ENCODE measurements at places on chromosomes 5 and 9.

- no peak for DNase-seq
These were observed 151.8 kb downstream of the HSPA4 start for GRCh38 chr5:133203317-133204305.

DNA sequence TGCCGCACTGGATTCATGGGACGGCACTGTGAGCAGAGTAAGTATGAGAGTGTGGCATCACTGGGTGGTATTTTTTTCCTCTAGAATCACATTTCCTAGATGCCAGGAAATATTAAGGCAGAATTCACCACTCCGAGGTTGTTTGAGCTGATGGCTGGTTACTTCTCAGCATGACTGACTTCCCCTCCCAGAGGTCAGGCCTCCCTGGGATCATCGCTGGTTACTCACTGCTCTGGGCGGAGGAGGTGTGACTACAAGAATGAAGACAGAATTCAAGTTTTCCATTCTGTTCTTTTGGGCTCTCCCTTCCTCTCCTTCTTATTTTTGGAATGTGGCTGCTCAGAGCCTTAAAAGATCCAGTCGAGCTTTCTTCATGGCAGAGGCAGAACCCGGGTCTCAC lies 76.6 kb upstream of the PRRC1 start:
- DNase-seq, result no peak

- DNase-seq, result no peak
These were observed 88.0 kb downstream of the ADAMTS2 start for GRCh38 chr5:179257176-179257682.

- DNase-seq, result no peak
These were observed 531.1 kb downstream of the CETN3 start for GRCh38 chr5:89878140-89879132.

- DNase-seq, result no peak
These were observed 160.1 kb downstream of the HMHB1 start for GRCh38 chr5:143972068-143972467.

DNA sequence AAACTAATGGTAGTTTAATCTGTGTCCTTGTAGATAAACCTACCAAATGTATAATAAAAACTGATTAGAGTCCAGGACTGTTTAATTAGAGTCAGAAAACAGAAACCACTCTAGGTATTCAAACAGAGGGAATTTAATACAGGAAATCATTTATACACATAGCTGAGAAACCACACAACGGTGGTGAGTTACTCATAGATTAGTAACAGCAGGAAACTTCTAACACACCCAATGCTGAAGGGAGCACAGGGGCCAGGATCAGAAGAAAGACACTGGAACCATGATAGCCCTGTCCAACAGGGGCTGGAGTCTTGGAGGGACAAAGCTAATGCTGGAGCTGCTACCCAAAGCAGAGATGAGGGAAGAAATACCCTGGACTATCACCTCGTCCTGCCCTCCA lies 321.0 kb downstream of the ACTL7B start:
- no peak for DNase-seq

DNA sequence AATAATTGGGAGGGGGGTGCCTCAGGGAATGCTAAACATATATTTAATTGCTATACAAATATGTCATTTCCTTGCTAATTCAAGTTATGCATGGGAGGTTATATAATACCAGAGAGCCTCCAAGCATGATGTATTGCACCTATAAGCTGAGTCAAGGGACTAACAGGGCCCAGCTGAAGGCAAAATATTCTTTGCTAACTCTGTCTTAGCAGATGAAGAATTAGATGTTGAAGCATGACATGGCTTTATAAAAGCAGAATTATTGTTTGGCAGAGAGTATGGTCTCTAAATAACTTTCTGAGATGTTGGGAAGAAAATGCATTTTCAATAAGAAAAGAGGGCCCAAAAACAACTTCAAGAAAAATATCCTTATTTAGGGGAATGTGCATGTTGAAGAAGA lies 60.4 kb downstream of the SGCD start:
- no peak for DNase-seq

DNA sequence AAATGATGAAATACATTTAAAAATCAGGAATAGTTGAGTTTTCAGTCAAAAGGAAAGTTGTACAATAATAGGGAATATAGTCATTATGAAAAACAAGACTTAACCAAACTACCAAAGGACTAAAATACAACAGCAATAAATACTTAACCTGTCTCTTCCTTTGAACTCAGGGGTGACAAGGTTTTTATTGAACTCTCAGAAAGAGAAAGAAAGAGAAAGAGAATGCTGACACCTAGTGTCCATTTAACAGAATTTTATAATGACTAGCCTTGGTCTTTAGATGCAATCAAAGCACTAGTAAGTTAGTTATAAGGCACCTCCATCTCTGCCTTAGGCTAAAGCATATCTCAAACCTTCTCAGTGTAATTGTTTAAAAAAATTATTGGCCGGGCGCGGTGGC lies 47.5 kb downstream of the UIMC1 start:
- DNase-seq, result peak; percentile 32

- no peak for DNase-seq
These were observed 127.6 kb upstream of the SLC25A48 start for GRCh38 chr5:135706893-135707292.

GRCh38 chr9:121153642-121154041 lies 48.0 kb downstream of the RAB14 start:
- DNase-seq, result no peak

DNA sequence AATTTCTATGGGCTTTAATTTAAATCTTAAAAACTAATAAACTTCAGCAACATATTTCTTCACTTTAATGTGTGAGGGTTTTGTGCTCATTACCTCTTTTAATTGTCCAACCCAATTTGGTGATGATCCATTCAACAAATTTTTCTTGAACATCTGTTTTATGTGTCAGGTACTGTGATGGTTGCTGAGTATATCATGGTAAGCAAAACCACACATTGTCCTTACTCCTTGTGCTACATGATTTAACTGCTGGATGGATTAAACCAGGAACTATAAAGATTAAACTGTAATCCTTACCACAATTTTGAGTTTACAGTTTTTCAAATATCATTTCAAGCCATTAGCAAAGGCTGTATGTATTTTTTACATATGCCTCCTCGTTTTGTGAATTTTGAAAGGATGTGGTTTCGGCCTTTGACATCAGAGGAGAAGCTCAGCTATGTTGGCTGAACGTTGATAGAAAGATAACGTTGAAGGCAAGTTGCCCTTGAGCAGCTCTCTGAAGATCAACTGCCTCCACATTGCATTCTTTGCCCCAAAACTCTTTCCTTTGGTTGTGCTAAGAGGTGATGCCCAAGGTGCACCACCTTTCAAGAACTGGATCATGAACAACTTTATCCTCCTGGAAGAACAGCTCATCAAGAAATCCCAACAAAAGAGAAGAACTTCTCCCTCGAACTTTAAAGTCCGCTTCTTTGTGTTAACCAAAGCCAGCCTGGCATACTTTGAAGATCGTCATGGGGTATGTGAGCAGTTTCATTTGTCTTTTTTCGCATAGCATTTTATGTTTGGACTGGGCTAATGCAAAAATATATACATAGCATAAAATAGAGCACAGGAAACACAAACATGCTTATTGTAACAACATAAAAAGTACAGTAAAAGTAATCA lies at the start of gene ITK:
ITK (plus strand) TSS at position 467 of the 891 bp plus-strand sequence; CDS start at position 605, 138 bp downstream.
- no peak for DNase-seq

GRCh38 chr5:170100066-170100943 lies 5.4 kb upstream of the FOXI1 start:
- DNase-seq, result peak; percentile 76

GRCh38 chr9:133063500-133064231 lies 1.9 kb downstream of the CEL start:
- DNase-seq, result no peak

DNA sequence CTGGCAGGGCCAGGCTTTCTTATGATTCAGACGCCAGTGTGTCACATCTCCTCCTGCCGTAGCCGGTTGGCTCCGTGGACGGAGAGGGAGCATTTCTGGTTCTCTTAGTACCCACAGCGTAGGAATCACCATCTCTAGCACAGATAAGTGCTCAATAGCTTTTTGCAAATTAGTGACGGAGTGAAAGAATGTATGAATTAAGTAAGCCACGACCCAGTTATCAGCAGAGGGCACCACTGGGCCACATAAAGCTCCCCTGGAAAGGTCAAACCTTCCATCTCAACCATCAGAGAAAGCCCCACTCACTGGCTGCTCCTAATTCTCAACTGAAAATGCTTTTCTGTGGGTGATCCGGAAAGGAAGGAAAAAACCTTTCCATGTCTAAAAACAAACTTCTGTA lies 317.0 kb upstream of the ADCY2 start:
- peak; percentile 87 for DNase-seq

GRCh38 chr9:111728617-111729366 lies 65.9 kb downstream of the SHOC1 start:
- no peak for DNase-seq

DNA sequence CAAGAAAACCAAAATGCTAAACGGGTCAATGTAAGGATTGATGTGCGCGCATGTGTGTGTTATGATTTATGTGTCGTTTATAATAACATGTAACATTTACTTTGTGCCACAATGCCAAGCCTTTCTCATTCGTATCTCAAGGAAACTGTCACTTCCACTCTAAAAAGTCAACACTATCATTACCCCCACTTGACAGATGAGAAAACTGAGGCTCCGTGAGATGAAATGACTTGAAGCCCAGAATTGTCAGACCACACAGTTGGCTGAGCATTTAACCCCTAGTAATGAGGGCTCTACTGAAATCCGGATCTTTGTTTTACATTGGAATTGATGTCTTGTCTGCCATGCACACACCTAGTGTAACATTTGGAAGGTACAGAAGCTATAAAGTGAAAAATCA lies 95.0 kb upstream of the LMX1B start:
- no peak for DNase-seq

GRCh38 chr9:113573046-113573958 lies 109.8 kb downstream of the RGS3 start:
- DNase-seq, result no peak

DNA sequence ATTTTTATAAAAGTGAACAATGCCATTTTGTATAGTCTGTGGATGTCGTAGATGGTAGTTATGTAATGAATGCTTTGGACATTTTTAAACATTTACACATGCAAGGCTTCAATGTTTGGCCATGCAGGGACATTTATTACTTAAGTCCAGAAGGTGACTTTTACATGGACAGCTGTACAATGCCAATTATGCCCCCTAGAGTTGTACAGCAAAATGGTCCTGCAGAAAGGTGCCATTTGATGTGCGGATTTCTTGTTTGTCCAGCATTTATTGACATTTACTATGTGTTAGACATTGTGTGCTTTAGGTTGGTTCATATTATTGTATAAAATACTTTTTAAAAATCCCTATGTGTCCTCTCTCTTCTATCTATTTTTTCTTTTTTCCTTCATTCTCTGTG lies 22.5 kb upstream of the COMMD10 start:
- DNase-seq, result no peak

GRCh38 chr9:19208653-19209052 lies 21.8 kb upstream of the DENND4C start:
- no peak for DNase-seq

- DNase-seq, result no peak
These were observed 39.8 kb upstream of the CEMIP2 start for GRCh38 chr9:71808068-71808467.

DNA sequence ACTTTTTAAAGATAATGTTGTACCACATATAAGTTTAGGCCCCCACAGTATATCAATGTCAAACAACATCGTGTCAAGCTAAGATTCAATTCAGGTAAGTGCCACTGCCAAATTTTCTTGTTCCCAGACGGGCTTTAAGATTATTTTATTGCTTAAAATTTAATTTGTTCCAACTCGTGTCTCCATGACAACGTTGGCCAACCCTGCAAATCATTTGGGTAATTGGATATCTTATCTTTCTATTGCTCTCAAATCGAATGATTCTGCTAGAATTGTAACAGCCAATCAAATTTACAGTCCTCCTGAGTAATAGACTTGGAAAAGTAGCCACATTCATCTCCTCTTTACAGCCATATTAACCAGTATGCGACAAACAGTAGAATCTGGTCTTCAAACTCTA lies 19.5 kb downstream of the TLE1 start:
- DNase-seq, result no peak

DNA sequence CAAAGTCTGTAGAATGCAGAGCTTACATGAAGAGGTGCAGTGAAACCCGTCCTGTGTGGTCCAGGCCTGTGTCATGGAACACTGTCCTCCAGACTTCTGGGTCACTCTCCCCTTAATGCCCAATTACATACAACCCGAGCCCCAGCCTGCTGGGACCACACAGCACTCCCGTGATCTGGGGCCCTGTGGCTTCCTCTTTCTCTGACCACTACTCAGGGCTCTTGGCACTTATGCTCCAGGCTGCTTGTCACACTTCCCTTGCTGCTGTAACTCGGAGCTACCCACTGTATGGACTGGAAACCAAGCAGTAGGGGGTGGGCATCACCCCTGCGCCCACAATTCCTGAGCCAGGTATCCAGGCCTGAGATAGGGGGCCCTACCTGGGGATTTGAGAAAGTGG lies 10.3 kb upstream of the IL3 start:
- no peak for DNase-seq

- DNase-seq, result no peak
These were observed 133.1 kb downstream of the DENND1A start for GRCh38 chr9:123796618-123797484.

DNA sequence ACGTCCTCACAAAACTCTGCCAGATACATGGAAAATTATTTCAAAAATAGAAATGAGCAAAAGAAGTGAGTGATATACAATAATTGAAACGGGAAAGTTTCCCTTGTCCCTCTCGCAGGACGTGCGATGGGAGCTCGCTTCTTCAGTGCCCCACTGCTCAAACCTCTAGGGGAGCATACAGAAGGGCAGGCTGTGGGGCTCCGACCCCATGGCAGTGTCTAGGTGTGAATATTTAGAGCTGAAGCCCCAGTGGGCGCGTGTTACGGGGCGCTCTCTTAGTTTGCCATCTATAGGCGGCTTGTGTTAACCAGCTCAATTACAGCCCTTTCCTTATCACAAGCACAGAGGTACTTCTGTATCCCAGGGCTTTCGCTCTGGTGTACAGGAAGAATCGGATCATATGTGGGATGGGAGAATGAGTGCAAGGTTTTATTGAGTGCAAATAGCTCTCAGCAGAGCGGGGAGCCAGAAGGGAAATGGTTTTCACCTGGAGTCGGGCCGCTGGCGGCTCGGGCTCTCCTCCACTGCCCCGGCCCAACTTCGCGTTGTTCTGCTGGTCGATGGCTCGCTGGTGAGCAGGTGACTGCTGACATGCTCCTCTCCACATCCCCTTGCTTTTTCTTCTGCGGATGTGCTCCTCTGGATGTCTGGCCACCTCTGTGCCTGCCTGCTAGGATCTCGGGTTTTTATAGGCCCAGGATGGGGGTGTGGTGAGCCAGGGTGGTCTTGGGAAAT lies 334.0 kb upstream of the PTPRD start:
- no peak for DNase-seq

All from NCI-H748 treated with DMSO at 0.1 percent for 48 hours (cell line).